ENCODE measurements at places on chromosomes 4 and X.

GRCh38 chr4:94454405-94454804, 2.7 kb downstream of the PDLIM5 start:
- no peak for DNase-seq

DNA sequence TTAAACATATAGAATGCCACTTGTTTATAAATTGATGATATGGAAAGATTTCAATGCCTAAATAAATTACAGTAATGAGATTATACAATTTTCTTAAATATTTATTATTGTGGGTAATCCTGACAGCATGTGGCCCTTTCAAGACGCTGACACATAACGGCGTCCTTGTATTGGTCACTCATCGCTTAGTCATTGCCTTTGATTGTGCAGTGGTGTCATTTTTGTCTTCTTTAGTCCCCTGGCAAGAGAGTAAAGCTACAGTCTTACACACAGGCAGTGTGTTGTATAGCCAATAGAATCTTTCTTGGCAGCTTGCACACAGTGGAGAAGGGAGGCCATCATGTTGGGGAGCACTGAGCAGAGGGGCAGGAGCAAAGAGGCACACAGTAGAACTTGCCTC, 361.8 kb upstream of the GALNT7 start:
- no peak for DNase-seq

- no peak for DNase-seq
Observed at GRCh38 chr4:168723020-168723419, 226.2 kb downstream of the PALLD start.

GRCh38 chrX:288561-288991, 7.4 kb downstream of the PLCXD1 start:
- DNase-seq, result no peak

DNA sequence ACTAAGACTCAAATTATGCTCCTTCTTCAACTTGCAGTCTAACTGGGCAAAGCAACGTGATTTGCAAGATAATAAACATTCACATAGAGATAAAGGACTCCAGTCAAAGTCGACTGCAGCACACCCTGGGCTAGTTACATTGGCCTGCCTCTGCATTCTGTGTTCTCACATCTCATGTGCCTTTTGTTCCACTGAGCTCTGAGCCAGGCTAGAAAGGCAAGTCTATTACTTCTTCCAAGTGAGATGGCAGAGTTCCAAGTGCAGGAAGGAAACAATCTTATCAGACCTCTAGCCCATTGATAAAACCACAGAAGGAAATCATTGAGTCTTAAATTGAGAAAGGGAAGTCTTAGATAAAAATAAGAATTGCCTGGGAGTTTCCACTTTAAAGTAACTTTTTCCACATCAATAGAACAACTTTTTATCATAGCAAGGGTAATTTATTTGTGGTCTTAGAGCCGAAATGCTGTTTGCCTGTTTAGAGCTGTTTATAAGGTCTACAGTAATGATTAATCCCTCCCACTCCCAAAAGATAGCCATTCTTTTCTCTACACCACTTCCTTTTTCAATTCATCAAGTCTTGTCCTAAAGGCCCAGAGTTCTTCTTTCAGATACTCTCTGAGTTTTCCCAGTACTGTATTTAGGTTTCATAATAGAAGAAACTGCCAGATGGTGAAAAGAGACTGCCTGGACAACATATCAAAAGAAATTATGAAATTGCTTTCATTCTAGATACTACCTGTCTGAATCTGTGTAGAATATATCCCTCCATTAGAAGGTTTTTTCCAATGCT, 200.2 kb downstream of the GUCY2F start:
- no peak for DNase-seq

- DNase-seq, result no peak
Observed at GRCh38 chr4:86890790-86891189, 1.4 kb downstream of the C4orf36 start.

GRCh38 chrX:40108959-40109287, 11.2 kb upstream of the BCOR start:
- DNase-seq, result peak; percentile 64

- DNase-seq, result no peak
Observed at GRCh38 chrX:116277351-116278225, 107.0 kb downstream of the AGTR2 start.

GRCh38 chrX:23937100-23937499, 29.3 kb downstream of the CXorf58 start:
- no peak for DNase-seq

DNA sequence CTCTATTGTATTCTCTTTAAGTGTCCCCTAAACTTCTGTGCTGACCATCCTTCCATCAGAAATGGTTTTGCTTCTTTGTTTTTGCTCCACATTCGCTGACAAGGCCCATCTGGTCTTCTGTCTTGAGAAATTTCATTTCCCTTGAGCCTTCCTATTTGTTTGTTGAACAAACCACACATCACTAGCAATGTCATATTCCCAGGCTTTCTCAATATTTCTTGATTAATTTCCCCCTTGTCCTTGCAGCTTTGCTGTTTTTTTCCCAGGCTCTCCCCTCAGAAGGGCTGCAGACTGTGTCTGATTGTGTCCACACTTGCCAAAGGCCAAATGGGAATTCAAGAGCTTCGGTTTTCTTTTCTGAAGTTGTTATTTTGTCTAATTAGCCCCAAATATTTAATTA, 158.9 kb downstream of the MID1IP1 start:
- DNase-seq, result no peak

DNA sequence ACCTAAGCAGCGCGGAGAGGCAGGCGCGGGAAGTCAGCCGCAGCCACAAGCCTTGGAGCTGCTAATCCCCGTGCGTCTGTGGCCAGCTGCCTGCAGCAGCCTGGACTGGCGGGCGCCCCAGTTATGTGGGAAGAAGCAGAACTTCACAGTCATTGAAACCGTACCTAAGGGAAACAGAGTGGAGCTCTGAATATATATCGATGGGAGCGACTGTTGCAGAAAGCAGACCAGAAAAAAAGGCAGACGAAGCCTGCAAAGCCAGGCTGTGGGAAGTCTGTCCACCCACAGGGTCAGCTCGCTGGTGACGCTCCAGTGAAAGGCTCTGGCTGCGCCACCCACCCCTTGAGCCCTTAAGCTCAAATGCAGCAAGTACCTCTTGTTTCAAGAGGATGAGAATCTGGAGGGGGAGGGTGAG, 24.7 kb downstream of the KCNE5 start:
- DNase-seq, result no peak

DNA sequence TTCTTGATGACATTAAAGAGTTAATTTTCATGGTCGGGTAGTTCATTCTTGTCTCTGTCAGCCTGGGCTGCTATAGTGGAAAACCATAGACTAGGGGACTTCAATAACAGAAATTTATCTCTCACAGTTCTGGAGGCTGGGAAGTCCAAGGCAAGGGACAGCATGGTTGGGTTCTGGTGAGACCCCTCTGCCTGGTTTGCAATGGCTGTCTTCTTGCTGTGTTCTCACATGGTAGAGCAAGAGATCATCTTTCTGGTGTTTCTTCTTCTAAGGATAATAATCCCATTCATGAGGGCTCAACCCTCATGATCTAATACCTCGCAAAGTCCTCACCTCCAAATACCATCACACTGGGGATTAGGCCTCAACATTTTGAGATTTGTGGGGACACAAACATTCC, 50.1 kb downstream of the RHOH start:
- DNase-seq, result no peak

DNA sequence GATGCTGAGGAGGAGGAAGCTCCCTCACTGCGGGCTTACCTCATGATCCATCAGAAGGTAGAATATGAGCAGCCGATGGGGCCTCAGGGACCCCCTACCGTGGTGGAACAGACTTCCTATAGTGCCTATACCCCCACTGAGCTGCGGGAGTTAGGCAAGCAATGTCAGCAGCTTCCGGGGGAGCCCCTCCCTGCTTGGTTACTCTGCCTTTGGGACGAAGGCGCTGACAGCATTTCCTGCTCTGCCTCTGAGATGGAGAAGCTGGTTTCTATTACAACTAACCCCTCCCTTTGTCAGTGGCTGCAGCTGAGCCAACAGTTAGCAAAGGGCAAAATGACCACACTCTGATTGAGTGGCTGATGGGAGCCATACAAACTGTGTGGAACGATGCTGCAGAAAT, 430.7 kb downstream of the IDS start:
- peak; percentile 54 for DNase-seq

GRCh38 chr4:152640058-152640921, 39.5 kb downstream of the TMEM154 start:
- no peak for DNase-seq

- no peak for DNase-seq
Observed at GRCh38 chrX:17812763-17813162, 48.3 kb downstream of the RAI2 start.

DNA sequence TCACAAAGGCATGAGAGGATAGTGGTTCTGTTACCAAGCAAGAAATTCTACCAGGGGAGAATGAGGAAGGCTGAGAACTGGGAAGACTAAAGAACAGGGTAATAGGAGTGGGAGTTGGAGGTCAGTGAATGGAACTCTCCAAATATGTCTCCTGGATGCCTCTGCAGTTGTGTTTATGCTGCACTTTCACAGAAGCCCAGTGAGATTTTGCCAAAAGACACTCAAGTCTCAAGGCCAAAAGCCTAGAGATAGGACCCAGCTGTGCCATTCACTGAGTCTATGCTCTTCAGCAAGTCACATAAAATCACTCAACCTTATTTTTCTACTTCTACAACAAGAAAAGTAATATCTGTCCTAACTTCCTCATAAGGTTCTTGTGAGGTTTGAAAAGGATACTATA, 285.4 kb downstream of the UNC5C start:
- DNase-seq, result no peak

DNA sequence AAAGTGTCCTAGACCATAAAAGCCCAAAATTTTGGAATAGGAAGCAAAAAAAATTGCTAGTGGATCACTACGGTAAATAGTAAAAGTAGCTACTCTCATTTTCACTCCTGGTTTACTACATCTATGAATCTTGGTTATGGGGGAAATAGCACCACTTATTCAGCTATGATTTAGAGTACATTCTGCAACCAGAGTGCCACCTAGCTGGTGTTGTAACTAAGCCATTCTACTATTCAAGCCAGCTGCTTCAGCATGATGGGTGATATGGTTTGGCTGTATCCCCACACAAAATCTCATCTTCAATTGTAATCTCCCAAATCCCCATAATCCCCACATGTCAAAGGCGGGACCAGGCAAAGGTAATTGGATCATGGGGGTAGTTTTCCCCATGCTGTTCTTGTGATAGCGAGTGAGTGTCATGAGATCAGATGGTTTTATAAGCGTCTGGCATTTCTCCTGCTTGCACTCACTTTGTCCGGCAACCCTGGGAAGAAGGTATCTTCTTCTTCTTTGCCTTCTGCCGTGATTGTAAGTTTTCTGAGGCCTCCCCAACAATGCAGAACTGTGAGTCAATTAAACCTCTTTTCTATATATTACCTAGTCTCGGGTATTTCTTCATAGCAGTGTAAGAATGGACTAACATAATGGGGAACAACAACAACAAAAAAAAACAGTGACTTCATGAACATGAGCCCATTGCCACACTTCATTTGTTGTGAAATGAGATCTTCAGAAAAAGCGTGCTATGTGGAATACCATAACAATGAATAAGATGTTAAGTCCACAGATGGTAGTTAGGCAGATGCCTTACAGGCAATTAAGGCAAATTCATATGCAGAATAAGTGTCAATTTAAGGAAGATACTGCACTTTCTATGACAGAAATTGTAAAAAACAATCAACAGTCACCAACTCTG, 280.1 kb downstream of the PABPC4L start:
- no peak for DNase-seq

DNA sequence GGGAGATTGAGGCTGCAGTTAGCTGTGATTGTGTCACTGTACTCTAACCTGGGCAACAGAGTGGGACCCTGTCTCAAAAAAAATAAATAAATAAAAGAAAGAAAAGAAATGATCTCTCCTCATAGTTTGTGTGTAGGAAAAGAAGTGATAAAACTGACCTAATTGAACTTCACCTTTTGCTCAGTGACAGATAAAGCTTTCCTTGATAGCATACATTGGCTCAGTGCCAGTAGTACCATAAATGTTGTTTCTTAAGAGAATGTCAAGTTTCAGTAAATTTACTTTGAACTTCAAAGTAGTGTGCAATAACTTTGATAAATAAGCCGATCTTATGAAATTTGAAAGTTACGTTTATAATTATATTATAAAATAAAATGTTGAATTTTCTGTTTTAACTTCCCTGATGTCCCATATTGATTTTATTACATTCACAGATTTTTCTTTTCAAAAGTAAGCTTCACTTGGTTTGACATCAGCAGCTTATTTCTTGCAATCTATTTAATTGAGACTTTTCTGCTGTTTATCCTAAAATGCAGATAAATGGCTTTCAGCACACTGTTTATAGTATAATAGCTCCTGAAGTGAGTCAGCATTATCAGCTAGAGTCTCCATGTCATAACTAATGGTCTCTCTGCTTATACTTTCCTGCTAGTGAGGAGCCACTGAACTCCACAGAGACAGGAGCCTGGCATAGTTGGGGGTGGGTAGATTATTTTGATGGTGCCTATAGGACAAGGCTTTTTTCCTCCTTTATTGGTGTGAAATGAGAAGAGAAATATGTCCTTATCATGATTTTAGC, 330.1 kb downstream of the BMPR1B start:
- DNase-seq, result no peak

- no peak for DNase-seq
Observed at GRCh38 chr4:38106886-38107514, 146.8 kb downstream of the PTTG2 start.

DNA sequence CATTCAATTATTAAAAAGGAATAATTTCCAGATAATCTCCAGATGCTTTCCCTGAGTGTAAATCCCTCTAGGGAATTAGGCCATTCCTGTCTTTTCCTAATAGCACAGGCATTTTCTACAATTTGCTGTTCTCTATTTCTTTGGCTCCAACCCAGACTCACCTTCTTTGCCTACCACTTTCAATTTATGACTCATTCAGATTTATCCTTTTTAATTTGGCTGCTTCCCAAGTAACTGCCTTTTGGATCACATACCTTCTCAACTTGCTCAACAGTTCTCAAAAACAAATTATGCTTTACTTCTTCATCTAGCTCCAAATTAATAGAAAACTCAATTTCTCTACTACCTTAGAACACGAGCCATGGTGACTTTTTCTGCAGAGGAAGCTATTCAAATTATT, 1166.3 kb upstream of the PCDH7 start:
- peak; percentile 8 for DNase-seq

DNA sequence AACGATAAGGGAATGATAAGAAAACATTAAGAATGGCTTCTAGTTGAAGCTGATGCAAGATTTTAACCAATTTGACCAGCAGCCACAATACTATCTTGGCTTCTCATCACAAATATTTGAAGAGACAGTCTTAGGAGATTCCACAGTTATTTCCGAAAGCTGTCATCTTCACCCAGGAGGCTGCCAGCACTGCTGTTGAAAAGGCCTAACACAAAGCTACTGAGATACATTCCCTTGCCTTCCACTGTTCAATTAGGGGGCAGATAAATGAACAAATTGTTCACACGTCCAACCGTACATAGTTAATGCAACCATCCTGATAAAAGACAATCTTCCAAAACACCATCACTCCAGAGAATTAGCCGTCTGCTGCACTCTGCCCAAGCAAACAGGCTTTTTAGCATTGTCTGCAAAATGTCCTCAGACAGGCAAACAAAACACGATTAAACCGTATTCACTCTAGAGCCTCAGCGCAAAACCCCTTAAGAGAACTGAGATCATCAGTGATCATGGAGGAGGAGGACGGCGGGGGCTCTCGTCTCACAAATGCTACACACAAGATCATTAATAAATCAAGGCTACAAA, 189.8 kb upstream of the PSAPL1 start:
- no peak for DNase-seq

GRCh38 chr4:56182356-56182755, 204.9 kb downstream of the AASDH start:
- no peak for DNase-seq

GRCh38 chr4:141652161-141652778, 15.9 kb downstream of the IL15 start:
- DNase-seq, result no peak

- no peak for DNase-seq
Observed at GRCh38 chr4:152106781-152107321, 346.0 kb upstream of the GATB start.

GRCh38 chrX:9786798-9787635, 788 bp downstream of the SHROOM2 start:
- no peak for DNase-seq
